HuH-7 (cell line): ENCODE measurements at places on chromosomes 16 and 17.

DNA sequence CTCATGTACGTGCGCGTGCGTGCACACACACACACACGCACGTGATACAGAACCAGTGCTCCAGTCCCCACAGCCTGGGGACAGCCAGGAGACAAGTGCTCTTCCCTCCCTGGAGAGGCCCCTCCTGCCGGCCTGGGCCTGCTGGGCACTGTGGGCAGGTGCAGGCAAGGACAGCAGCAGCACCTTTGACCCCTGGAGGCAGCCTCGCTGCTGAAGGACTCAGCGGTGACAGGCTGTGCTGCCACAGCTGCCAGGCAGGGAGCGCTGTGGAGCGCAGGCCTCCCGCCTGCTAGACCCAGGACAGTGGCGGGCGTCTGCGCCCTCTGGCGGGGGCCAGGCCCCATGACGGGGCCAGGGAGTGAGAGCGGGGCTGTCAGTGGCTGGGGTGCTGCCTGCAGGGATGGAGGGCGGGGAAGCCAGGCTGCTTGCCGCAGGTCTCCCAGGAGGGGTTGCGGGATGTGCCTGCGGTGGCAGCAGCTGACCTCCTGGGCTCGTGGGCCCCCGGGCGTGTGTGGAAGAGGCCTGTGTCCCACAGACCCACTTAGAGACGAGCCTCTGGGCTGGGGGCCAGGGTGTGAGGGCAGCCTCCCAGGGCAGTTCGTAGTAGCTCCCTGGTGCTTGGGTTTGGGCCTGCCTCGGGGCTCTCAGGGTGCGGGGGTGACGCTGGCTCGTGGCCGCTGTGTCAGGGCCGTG is 63.5 kb upstream of the PVALEF start:
- peak; percentile 100 for DNase-seq

DNA sequence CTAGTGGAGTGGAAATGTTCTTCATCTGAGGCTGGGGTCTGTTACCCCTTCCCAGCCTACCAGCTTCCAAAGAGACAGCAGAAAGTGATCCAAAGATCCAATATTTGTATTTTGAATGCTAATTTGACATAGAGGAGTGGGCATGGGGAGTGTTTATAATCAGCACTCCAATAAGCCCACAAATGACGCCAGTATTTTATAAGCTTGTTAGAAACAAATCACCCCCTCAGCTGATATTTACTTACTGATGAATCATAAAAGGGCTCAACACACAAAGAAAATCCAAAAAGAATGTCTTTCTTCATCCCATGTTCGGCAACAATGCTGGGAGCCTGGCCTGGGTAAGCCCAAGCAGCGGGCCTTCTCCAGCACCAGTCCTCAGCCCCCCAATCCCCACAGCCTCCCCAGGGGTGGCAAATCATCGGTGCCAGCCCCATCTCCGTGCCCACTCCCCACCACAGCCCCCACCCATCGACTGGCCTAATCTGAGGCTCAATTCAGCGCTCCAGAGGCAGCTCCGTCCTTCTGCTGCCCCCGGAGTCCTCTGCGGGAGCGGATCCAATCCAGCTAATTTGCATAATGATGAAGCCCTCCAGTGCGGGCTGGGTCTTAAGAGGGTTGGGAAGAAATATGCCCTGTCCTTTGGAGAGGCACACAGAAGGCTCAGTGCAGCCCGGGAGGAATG is 169.5 kb downstream of the C16orf78 start:
- DNase-seq, result no peak

- no peak for DNase-seq
Measured at GRCh38 chr16:66926171-66926947, 1.0 kb upstream of the RRAD start.

- DNase-seq, result no peak
Measured at GRCh38 chr16:77496934-77497333, 62.1 kb upstream of the ADAMTS18 start.

GRCh38 chr16:11576427-11577289 is 10.1 kb downstream of the LITAF start:
- no peak for DNase-seq
